ENCODE measurements at places on chromosomes 5 and 9.

DNA sequence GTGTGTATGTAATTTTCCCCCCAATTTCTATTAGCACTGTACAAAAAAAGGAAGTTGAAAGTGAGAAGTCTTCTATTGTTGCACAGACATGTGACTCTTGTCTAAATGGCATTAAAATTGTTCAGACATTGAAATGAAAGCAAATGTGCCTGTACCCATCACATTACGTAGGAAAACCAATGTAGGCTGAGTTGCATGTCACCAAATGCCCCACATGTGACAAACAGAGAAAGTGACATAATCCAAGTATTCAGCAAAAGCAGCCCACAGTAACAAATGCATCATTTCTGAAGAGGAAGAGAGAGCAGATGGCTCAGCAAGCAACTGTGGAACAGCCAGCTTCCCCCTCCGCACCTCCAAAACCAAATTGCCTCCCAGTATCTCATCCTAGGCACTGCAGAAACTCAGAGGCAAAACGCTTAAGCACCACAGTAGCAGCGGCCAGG is 161.5 kb upstream of the NR4A3 start:
- no peak for DNase-seq

- DNase-seq: no peak
Measured at GRCh38 chr5:15515229-15515628, 15.2 kb downstream of the FBXL7 start.

DNA sequence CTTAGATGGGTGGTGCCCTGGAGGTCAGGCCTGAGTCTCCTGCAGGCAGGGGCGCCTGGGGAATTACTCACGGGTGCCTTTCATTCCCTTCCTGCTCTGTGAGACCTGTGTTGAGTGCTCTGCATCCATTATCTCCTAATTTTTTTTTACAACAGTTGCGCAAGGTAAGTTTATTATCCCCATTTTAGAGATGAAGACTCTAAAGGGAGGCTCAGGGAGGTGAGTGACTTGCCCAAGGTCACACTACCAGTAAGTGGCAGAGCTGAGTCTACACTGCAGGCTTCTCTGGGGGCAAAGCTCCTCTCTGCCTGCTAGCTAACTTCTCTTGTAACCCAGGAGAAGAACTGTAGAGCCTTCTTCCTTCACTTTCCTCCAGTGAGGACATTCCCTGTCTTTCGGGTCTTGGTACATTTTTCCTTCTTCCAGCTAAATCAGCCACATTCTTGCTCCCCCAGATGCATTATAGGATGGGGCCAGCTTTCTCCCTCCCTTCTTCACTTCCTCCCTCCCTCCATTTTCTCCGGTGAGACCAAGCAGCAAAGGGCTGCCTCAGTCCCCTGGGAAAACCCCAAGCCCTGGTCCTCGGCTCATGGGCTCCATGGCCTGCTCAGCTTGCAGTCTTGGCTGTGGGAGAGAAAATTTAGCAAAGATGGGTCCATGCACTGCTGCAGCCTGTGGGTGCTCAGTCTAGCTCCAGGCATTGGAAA is 1.8 kb downstream of the PRR7 start:
- no peak for DNase-seq

- no peak for DNase-seq
Measured at GRCh38 chr9:135612981-135613910, 26.1 kb downstream of the GLT6D1 start.

- no peak for DNase-seq
Measured at GRCh38 chr5:144131261-144131660, 39.2 kb downstream of the YIPF5 start.

DNA sequence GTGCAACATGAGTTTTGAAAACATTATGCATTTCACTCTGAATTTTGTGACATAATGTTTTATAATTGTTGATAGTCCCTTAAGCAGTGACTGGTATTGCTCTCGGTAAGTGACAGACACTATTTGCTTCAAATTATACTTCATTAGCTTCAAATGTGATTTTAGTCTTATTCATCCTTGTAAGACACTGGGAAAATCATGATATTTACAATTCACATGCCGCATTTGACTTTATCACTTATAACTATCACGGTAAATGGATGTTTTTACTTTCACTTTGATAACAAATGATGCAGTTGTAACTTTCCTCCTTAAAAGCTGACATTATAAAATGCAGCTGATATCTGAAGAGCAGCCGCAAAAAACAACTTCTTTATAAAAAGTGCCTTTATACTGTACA is 44.1 kb upstream of the ITGA2 start:
- no peak for DNase-seq

GRCh38 chr9:101791938-101792337 is 53.5 kb upstream of the GRIN3A start:
- peak; percentile 2 for DNase-seq

DNA sequence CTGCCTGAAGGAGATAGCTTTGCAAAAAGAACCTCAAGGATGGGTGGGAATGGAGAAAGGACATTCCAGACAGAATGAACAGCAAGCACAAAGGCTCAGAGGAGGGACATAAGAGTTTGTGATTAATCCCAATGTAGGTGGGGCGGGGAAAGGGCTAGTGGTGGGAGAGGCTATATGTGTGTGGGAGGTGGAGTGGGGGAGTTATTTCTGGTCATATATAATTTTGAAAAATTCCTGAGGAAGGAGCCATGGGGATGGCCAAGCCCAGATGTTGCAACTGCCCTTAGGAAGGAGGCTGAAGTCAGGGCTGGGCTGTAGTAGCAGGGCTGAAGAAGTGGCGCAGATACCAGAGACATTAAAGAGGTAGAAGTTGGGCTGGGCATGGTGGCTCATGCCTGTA is 13.4 kb upstream of the CCL27 start:
- no peak for DNase-seq

DNA sequence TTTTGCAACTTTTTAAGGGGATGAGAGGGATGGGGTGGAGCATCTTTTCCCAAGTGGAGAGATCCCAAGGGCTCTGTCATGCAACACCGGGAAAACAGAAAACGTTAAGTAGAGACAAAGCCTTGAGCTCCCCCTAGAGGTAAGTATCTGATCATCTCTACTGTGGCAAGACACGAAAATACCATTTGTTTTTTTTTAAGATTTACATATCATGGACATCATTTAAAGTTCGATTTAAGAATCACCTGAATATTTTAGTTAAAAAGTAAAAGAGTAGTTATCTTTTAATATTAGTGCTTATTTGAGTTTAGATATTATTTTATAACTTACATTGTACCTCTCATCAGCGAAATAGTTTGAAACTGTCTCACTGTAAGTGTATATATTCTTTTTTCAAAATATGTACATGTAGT is 200.4 kb downstream of the LRRC70 start:
- peak; percentile 54 for DNase-seq
